ENCODE measurements at places on chromosomes 1 and 21.

DNA sequence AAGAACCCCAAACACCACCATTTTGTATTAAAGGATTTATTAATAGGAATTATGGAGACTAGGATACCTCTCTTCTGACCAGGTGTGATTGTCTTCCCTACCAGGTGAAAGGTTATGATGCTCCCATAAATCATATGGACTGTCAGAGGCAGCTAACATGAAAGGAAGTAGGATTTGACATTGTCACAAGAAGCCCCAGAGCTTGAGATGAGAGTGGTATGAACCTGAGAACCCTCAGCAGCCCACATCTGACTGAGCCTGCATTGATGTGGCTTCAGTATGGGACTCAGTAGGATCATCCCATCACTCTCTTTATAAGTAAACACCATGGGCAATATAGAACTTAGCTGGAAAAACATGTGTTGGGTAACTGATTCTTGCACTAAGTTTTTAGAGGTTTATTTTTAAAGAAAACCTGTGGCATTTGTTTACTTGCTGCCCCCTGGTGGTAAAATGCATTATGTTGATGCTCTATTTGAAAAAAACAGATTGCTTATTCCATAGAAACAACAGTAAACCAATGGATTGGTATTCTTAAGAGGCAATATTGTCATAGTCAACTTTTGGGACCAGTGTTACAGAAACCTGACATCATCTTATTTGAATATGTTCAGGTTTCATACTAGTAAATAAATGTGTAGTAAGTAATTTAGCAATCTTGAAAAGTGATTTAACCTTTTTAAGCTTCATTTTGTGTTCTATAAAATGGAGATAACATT is 16.6 kb upstream of the CACYBP start:
- peak; percentile 34 for DNase-seq

DNA sequence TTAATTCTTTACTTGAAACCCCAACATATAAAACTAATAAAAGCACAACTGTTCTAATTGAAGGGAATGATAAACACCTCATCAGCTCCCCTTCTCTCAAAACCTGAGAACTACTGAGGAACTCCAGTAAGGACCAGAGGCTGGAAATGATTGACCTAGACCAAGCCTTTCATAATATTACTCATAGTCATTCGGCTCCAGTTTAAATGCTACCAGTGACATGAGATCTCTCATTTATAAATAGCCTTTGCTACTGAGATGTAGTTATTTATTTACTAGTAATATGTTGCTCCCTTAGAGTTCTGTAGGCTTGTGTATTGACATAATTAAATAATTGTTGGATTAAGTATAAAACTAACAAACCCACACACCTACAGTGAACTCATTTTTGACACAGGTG is 209.8 kb upstream of the PRMT6 start:
- no peak for DNase-seq

DNA sequence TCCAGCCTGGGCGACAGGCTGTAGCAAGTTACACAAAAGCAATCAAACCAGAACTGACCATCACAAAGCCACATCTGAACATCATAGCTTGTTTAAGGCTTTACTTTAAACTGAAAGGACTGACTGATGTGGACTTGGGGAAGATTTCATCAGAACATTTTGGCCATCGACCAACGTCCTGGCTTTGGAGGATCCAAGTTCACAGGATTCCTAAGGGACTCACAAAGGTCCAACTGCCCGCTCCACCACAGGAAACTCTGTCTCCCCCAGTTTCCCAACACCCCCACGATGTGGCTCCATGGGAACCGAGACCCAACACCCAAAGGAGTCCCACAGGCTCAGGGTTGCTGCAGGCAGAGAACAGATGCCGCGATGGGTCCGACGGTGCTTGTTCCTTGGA is 9.3 kb downstream of the SSU72 start:
- no peak for DNase-seq

DNA sequence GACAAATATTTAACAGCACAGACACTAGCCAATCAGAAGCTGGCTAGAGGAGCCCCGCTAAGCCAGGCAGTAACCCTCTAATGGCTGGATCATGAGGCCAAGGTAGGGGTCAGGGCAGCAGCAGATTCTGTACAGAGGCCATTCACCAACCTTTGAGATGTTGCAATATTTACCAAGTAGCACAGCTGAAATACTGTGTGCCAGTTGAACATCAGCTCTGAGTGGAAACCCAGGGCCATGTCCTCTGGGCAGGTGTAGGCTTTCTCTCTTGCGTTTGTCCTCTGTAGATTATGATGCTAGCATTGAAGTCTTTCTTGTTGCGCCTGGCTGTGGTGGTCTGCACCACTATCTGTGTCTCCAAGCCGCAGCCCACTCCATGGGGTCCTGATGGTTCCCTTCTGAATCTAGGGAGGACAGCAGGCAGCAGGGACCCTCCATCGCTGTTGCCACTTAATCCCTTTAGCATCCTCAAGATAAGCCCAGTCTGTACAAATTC is 2.5 kb upstream of the COG2 start:
- DNase-seq: no peak

DNA sequence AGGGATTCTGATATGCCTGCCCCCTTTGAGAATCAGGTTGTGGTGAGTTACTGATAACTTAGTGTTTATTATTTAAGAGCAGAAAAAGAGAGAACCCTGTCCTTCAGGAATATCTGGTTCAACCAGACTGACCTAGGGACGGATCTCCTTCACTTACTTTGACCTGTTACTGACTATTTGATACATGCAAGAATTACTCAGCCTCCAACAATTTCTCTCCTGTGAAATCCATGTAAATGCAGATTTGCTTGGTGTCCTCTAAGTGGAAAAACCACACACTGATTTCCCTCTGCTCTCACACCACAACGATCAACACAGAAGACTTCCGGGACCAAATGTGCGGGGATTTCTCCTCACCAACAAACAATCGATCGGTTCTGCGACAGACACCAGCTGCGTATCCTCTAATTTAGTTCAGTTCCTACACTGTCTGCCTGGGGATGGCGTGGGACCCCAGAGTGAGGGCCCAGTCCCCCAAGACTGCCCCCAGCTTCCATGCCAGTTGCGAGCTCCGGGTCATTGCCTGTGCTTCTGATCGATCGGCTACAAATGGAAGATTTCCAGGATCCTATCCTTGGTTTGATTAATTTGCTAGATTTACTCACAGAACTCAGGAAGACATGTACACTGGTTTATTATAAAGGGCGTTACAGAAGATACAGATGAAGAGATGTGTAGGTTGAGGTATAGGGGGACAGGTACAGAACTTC is 51.7 kb downstream of the BACE2 start:
- DNase-seq: no peak

DNA sequence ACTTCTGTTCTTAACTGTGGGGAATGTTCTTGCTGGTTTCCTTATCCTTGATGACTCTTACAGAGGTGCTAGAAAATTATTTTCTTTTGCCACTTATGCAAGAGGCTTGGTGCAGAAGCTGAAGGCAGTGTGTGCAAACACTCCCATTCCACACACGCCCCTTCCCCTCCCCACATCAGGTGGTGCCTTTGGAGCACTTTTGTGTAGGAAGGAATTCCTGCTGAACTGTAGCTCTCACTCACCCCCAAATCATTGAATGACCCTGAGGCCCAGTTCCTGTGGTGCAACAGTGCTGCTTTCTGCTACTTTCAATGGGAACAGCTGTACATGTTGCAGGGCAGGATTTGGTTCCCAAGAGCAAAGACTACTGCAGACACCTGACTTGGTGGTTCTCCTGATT is 101.8 kb downstream of the CD247 start:
- DNase-seq: no peak

DNA sequence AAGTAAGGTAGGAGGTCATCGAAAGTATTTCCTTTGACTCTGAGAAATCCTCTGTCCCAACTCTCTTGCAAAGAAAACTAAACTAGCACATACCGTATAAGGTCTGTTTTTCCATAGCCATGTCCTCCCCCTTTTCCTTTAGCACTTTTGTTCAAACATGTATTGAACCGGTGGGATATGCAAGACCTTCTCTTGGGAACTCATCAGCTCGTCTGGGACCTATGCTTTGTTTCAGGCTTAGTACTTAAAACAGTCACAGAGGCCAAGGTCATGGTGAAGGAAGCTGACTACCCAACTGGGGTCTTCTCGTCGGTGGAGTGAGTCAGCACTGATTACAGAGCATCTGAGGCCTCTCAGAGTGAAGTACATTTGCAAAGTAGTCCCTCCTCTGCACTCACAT is 185.0 kb downstream of the ZBTB18 start:
- peak; percentile 15 for DNase-seq

- DNase-seq: no peak
These were observed 2.3 kb upstream of the CTNNBIP1 start for GRCh38 chr1:9912264-9912936.

DNA sequence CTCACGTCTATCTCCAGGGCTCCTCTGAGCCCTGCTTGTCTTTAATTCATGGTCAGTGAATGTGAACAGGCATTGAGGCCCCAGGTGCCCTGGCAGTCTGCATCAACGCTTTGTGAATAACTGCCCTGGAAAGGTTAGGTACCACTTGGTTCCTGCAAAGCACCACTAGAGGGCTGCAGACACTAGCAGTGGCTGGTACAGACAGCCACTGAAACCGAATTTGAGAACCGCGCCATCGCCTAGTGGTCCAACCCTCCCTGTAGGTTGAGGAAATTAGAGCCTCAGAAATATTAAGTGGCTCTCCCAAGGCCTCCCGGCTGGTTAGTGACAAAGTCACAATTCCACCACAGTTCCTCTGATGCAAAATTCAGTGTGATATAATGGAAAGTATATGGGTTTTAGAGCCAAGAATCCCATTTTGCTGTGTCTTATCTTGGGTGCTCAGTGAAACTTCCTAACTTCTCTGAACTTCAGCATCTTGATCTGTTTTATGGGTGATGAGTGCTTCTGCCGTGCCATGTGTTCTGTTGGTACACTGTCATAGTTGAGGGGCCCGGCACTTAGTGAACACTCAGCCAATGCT is 46.2 kb upstream of the BCL9 start:
- peak; percentile 72 for DNase-seq

- no peak for DNase-seq
These were observed 381.1 kb upstream of the NCAM2 start for GRCh38 chr21:20617130-20617529.

DNA sequence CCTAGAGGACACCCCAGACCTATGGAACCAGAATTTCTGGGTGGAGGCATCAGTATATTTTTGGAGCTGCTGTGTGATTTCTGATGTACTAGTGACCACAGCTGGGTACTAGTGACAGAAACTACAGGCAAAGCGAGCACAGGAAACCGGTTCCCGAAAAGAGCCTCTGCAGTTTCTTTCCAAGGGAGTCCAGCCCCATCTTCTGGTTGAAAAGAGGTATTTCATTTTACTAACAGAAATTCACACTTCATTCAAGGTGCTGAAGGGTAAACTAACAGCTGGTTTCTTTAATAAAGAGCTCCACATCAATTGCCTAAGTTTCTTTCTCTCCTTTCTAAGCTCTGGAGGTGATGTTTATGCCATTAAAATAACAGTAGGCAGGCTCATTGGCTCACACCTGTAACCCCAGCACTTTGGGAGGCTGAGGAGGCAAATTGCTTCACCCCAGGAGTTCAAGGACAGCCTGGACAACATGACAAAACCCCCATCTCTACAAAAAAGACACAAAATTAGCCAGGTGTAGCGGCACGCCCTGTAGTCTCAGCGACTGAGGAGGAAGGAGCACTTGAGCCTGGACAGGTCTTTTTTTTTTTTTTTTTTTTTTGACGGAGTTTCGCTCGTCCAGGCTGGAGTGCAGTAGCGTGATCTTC is 22.0 kb downstream of the THAP3 start:
- DNase-seq: peak; percentile 44

DNA sequence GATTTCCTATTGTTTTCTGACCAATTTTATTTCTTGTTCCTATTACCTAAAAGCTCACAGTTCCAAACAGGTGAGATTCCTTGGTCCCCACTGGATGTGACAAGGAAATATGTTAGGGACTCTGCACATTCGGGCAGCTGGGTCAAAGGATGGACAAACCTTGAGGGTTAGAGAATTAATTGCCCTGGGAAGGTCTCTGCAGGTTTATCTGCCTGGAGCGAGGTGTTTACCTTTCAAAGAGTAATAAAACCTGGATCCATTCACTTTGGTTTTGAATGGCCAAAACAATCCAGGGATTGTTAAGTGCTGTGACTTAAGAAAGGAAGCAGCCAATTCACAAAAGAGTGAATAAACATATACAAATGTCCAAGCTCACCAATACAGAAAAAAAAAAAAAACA is 33.6 kb upstream of the RAB4A start:
- DNase-seq: no peak

DNA sequence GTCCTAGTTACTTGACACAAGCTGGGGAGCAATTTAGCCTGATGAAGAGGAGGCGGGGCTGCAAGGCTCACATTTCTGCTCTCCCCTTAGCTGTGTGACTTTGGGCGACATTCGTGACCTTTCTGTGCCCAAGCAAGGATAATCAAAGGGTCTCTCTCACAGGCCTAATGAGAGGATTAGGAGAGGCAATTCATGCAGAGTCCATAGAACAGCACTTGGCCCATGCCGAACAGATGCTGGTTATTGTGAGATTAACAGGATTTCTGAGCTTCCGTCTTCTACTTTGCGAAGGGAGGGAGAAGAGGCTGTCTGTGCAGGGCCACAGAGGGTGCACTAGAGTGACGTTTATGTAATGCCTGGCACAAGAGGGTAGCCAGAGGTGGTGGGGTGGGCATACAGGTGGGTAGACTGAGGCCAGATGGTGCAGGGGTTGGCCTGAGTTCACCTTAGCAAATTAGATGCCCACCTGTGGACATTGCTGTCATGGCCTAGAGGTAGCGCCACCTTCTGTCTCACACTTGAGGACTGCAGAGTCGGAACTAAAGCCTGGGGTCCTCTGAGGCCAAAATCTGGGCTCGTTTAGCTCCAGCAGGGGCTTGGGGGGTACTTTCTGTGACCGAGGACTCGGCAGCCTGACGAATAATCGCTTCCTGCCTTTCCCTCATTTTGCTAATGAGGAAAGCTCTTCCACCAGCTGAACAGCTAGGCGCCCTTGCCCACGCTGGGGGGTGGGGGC is 18.6 kb downstream of the ACTL8 start:
- DNase-seq: no peak

DNA sequence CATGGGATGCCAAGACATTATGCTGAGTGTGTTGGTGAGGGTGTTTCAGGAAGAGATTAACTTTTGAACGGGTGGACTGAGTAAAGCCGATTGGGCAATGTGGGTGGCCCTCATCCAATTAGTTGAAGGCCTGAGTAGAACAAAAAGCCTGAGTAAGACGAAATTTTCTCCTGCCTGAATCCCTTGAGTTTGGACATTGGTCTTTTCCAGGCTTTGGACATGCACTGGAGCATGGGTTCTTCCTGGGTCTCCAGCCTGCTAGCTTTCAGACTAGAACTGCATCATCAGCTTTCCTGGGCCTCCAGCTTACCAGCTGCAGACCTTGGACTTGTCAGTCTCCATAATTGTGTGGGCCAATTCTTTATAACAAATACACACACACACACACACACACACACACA is 63.6 kb downstream of the NIBAN1 start:
- DNase-seq: no peak

All from fibroblast of skin of right quadriceps (primary cell).